ENCODE measurements at places on chromosomes 4 and X. TPM values are rescaled to one million over a fixed set of nuclear protein-coding genes. Genes with fewer than 3 reads are reported as not detected.

DNA sequence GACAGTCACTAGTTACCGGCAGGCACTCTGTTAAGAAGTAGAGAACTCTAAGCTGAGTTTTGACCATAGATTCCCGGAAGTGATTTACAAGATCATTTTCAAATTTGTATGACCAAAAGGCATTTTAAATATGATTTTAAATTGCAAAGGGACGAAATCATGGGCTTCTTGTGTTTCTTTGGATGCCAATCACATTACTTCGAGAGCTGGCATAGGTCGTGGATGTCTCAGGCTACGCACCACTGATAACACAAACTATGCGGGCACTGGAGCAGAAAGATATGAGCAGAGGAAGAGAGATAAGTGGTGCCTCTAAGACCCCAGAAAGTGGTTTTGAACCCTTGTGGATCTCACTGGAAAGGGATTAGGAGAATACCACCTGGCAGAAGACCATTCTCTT lies 294.2 kb upstream of the FTHL17 start:
- no peak for DNase-seq

GRCh38 chr4:70594196-70594595 lies 2.1 kb downstream of the AMBN start:
- no peak for DNase-seq

- DNase-seq: no peak
These were observed 45.2 kb upstream of the ENPP6 start for GRCh38 chr4:184262901-184263300.

GRCh38 chr4:6760865-6761264 lies 21.7 kb upstream of the KIAA0232 start:
- DNase-seq: no peak

The SMIM43 gene
- total RNA-seq: not detected

DNA sequence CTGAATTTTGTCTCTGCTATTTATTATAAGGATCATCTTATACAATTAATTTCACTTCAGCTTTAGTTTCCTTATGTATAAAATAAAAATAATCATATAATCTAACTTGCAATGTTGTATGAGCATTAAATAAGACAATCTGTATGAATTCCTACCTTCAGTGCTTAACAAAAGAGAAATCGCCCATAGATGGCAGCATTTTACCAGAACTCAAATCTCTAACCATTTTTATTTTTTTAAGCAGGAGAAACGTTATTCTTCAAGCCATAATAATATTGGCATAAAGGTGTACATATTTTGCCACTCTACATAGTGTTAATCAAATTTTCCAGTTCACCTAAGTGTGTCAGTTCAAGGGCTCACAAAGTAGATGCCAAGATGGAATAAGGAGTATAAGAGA lies 78.8 kb downstream of the TMEM47 start:
- no peak for DNase-seq

The GAGE10 gene
- not detected for total RNA-seq

GRCh38 chrX:13495232-13495631 lies 74.2 kb upstream of the EGFL6 start:
- DNase-seq: no peak

DNA sequence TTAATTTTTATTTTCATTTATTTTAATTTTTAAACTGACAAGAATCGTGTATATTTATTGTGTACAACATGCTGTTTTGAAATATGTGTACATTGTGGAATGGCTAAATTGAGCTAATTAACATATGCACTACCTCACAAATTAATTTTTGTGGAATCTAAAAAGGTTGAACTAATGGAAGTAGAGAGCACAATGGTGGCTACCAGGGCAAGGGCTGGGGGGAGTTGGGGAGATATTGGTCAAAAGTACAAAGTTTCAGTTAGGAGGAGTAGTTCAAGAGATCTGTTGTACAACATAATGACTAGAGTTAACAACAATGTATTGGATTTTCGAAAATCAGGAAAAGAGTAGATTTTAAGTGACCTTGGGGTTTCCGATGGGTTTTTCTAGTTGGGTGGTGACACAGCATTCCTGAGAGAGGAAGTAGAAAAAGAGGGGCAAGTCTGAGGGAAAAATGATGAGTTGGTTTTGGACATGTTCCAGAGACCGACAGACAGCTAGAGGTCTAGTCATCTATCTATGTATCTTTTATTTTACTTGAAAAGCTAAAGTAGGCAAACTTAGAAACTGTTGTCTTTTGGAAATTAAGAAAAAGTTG lies 23.2 kb downstream of the APOO start:
- no peak for DNase-seq

The NDUFB11 gene
- 138 TPM for total RNA-seq

DNA sequence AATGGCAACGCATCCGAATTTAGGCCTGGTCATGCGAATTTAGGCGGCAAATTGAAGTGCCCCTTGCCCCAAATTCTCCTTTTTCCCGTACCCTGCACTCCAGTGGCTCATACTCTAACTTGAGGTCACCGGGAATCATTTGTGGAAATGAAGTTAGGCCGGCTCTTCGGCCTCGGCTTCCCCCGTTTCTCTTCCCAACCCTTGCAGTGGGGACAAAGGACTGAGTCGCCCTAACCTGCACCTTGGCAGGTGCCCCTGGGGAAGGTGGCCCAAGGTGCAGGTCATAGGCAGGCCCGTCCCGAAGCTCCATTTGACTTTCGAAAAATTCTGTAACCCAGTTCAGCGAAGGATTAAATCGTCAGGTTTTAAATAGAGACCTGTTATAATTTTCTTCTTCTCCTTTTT lies 811 bp downstream of the SRD5A3 start:
- DNase-seq: no peak

GRCh38 chr4:84238247-84239090 lies 260.6 kb downstream of the NKX6-1 start:
- DNase-seq: no peak

GRCh38 chrX:109841869-109842579 lies 109.0 kb upstream of the ACSL4 start:
- no peak for DNase-seq

- no peak for DNase-seq
These were observed 4.8 kb upstream of the CXCL1 start for GRCh38 chr4:73864365-73864764.

GRCh38 chr4:85005865-85006377 lies 39.4 kb upstream of the WDFY3 start:
- no peak for DNase-seq

The KLHL34 gene
- total RNA-seq: 1.6 TPM

GRCh38 chrX:17623750-17624149 lies 113.5 kb upstream of the SCML1 start:
- DNase-seq: no peak

GRCh38 chr4:185969657-185970056 lies 99.3 kb upstream of the TLR3 start:
- no peak for DNase-seq

- no peak for DNase-seq
These were observed 1.8 kb upstream of the MID1 start for GRCh38 chrX:10622197-10622596.

The OTUD5 gene
- 19.0 TPM for total RNA-seq

DNA sequence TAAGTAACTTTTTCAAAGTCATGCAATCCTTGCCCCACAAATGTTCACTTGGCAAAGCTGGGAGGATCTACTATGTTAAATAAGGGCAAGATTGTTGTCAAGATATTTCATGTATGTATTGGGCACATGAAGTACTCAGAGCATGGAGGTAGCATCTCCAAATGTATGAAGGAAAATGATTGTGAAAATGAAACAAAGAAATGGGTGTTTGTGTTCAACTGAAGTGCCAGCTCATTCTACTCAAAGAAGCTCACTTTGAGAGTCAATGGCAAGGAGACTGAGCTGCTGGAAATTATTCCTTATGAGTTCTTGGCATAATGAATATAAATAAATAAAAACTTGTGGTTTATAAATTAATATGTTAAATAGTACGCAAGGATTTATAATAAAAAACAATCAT lies 124.5 kb upstream of the ARSJ start:
- no peak for DNase-seq

GRCh38 chr4:147777456-147778091 lies 45.7 kb downstream of the ARHGAP10 start:
- DNase-seq: no peak

GRCh38 chrX:34638116-34638515 lies 19.0 kb downstream of the TMEM47 start:
- DNase-seq: no peak

DNA sequence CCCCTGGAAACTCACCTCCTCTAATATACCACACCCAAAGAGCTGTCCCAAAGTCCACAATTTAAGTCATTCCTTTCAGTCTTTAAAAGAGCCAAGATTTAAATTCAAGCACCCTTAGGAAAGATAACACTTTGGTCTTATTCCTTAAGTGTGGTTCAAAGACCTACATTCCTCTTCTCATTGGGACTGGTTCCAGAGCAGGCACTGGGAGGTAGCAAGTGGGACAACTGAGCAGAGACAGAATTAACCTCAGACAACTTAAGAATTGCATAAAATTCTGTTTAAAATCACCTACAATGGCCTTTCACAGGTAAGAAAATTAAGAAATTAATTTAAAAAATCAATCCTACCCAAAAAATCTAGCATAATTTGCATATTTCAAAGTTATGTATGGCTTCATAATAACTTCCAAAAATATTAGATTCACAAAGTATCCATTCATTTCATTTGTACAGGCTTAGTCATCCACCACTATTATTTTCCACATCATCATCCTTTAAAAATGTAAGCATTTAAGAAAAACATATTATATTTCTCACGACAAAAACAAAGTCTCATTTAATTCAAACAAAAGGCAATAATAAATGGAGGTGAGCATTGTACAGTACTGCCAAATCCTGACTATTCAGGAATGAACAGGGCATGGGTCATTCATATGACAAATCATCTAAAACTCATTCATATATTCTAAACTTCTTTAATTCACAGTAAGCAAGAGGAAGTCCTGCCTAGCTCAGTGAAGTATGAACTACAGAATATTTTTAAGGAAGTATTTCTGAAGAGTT lies 13.6 kb downstream of the PRSS12 start:
- DNase-seq: no peak

The SYN1 gene
- total RNA-seq: 4.4 TPM

The HNRNPH2 gene
- 52.7 TPM for total RNA-seq

The GYPE gene
- 1.3 TPM for total RNA-seq

GRCh38 chr4:88097301-88097700 lies 61.1 kb downstream of the ABCG2 start:
- no peak for DNase-seq

GRCh38 chr4:135240796-135241195 lies 1039.2 kb upstream of the PABPC4L start:
- DNase-seq: no peak

The DMRTC1 gene
- total RNA-seq: not detected

DNA sequence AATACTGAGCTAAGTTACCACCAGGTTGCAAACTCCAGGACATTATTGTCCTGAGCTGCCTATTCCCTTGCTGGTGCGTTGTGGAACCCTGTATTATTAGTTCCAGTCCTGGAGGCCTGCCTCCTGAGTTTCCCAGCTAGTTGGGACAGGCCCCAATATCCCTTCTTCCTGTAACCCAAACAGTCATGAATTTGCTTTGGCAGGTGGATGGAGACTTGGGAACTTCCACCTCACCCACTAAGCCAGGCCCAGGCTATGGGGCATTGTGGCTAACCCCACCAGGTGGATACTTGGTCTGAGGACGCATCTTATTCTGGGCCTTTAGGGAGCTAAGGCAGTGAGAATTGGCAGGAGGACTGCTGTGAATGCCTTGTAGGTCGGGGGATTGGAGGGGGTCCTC lies 5.0 kb downstream of the RBM3 start:
- no peak for DNase-seq

GRCh38 chr4:170080496-170080895 lies 9.3 kb downstream of the AADAT start:
- DNase-seq: no peak

The CNKSR2 gene
- 1.1 TPM for total RNA-seq

DNA sequence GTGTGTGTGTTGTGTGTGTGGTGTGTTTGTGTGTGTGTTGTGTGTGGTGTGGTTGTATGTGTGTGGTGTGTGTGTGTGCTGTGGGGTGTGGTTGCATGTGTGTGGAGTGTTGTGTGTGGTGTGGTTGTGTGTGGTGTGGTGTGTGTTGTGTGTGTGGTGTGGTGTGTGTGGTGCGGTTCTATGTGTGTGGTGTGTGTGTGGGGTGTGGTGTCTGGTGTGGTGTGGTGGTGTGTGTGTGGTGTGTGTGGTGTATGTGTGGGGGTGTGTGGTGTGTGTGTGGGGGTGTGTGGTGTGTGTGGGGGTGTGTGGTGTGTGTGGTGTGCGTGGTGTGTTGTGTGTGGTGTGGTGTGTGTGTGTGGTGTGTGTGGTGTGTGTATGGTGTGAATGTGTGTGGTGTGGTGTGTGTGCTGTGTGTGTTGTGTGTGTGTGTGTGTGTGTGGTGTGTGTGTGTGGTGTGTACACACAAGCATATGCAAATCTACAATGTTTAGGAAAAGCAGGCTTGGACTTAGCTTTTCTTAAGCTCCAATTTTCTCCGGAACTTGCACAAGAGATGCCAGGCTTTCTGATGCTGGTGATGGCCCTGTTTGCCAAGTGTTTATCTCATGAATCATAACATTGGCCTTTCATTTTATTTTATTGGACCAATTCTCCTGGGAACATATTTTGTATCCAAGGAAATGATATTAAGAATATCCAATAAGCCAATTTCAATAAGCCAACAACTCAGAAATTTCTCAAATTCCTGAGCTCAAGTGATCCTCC lies 148.7 kb downstream of the SPATA18 start:
- DNase-seq: no peak

DNA sequence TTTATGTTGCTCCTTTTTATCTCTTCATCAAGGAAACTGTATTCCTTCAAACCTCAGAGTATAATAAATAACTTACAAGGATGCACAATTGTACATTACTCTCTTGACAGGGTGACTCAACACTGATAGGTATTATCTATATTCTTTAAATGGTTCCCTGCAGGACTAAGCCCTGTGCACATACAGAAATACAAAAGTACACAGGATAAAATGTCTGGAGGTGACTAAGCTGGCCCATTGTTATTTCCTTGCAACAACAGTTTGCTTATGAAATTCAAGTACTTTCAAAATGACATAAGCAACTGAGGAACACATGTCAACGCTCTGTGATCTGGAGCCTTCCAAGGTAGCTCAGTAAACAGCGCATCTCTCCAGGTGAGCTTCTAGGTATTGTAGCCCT lies 83.8 kb upstream of the RPL34 start:
- no peak for DNase-seq

- DNase-seq: no peak
These were observed 34.8 kb downstream of the KLHL5 start for GRCh38 chr4:39096847-39097246.

- DNase-seq: no peak
These were observed 91.1 kb downstream of the SEL1L3 start for GRCh38 chr4:25771672-25772071.

DNA sequence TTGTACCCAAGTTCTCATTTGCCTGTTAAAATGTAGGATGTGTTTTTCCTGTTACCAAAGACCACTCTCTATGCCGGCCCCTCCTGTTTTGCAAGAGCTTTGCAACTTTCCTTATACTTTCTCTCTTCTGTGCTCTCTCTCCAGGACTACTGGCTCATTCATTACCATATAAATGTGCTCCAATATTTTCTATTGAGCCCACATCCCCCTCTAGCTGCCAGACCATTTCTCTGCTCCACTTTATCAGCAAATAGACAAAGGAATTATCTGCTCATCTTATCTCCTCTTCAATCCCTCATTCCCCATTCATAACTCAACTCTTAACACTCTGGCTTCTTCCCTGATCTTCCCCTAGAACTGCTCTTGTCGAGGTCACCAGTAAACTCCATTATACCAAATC lies 33.6 kb downstream of the RPGR start:
- DNase-seq: no peak

The JADE3 gene
- total RNA-seq: 5.3 TPM

GRCh38 chrX:70973221-70973620 lies 42.3 kb upstream of the SLC7A3 start:
- no peak for DNase-seq

- DNase-seq: no peak
These were observed 53.8 kb downstream of the SEPTIN11 start for GRCh38 chr4:77003400-77003799.

GRCh38 chrX:39301036-39301435 lies 499.8 kb downstream of the MID1IP1 start:
- no peak for DNase-seq
